ENCODE measurements at places on chromosomes 4 and X. TPM values are rescaled to one million over a fixed set of nuclear protein-coding genes. Genes with fewer than 3 reads are reported as not detected.

SATL1 gene
- total RNA-seq: not detected

GUCY1A1 gene
- total RNA-seq: 2.4 TPM

HSFX1 gene
- total RNA-seq: 0.35 TPM

EMCN gene
- 9.8 TPM for total RNA-seq

DOCK11 gene
- 16.4 TPM for total RNA-seq

HTN1 gene
- total RNA-seq: not detected

COL25A1 gene
- 0.08 TPM for total RNA-seq

LRP2BP gene
- 0.57 TPM for total RNA-seq

FHDC1 gene
- 5.3 TPM for total RNA-seq

PGRMC2 gene
- 13.6 TPM for total RNA-seq

NEUROG2 gene
- total RNA-seq: not detected

DCHS2 gene
- total RNA-seq: 1.5 TPM

NCAPG gene
- 19.4 TPM for total RNA-seq

RS1 gene
- not detected for total RNA-seq

EOLA2 gene
- 23.3 TPM for total RNA-seq

GPM6B gene
- 7.4 TPM for total RNA-seq

SEPTIN11 gene
- 28.5 TPM for total RNA-seq

KLHL34 gene
- total RNA-seq: not detected

LUZP4 gene
- total RNA-seq: not detected
